ENCODE measurements at places on chromosomes 3 and 15.

GRCh38 chr3:188090620-188091309 lies 63.2 kb upstream of the LPP start:
- DNase-seq = no peak

DNA sequence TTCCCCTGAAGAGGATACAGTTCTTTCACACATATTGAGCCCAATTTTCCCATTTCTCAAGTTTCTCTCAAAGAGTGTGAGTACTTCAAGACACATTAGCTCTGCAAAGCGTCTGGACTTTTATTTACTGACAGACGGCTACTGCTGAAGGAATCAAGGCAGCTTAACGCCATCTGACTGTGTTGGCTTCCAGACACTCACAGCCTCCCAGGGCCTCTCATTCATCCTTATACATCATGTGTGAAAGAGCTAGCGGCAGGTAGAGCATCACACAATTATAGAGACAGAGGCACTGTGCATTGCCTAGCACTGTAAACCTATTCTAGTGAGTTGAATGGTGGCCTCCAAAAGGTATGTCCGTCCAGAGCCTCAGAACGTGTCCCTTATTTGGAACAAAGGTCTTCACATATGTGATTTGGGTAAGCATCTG lies 284.1 kb upstream of the STT3B start:
- DNase-seq = no peak

DNA sequence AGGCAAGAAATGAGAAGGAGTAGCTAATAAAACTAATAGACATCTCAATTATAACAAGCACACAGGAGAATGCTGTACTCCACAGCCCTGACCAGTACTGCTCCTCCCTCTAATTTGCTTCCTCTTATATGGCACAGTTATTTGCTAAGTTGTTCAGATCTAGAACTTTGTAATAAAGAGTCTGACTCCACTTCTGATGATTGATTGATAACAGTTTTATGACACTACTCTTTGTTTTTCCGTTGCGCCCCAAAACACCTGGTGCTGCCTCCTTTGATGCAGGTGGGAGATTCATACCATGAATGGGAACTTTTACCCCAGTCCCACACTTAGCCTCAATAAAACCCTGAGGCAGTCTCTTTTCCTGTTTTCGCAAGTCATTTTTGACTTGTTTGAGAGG lies 777.7 kb downstream of the GBE1 start:
- DNase-seq = no peak

DNA sequence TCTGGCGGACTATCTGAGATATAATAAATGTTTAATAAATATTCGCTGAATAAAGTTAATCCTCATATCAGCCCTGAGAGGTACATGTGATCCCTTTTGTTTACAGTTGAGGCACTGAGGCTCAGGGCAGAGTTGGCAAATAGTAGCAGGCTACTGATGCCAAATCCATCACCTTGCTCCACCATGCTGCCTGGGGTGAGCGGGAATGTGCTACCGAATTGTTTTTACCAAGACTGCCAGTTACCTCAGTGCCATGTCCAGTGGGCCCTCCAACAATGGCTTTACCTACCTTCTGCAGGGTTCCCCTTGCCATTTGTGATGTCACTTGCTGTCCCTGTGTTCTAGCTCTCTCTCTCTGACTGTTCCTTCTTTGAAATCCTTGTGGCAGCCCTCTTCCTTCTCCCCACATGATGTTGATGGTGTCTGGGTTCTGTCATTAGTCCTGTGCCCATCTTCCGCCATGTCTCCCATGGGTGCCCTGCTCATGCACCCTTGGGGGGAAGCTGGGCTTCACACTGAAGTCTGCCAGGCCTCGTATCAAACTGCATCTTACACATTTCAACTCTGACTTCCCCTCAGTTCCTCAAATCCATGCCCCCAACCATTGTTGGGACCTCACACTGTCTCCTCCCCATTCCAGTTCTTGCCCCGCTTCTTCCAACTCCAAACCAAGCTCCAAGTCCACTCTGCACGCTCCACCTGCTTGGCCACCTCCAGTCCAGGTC lies 35.4 kb downstream of the SLCO2A1 start:
- no peak for DNase-seq

DNA sequence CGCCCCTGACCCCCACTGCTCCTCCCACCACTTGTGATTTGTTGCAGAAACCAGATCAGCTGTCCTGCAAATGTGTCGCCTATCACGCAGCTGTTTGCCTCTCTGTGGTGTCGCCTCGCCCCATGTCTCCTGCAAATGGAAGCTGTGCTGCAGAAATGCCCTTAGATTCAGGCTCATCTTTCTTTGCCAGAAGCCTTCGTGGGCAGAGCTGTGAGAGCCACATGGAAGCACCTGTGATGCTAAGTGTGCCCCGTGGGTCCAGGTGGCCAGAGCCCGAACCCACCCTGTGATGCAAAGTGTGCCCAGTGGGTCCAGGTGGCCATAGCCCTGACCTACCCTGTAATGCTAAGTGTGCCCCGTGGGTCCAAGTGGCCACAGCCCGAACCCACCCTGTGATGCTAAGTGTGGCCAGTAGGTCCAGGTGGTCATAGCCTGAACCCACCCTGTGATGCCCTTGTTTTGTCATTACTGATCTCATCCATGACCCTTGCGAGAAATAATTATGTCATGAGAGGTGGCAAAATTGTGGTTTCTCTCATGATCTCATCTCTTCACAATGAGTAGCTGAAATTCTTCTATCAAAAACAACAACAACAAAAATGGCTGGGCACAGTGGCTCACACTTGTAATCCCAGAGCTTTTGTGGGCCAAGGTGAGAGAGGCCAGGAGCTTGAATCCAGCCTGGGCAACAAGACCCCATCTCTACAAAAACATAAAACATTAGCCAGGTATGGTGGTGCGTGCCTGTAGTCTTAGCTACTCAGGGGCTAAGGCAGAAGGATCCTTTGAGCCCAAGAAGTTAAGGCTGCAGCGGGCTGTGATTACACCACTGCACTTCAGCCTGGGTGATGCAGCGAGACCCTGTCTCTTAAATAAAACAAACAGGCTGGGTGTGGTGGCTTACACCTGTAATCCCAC lies 187.4 kb downstream of the GOLGA6L6 start:
- DNase-seq = no peak

DNA sequence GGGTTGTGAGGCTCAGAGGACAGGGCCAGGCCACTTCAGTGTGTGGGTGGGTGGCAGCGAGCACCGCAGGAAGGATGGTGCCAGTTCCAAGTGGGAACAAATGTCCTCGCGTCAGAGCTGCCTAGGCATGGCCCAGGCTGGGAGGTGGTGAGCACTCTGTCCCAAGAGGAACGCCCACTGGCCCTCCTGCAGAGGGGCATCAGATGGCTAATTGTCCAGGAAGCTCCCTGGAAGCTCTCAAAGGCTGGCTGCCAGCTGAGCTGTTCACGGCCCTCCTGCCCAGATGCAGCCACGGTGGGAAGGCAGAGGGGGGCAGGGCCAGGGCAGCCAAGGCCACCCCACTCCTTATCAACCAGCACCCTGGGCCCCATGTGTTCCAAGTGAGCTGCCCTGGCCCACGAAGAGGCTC lies 55.2 kb downstream of the IQSEC1 start:
- DNase-seq = no peak

Measured in IMR-90 (cell line).